ENCODE measurements at places on chromosomes 3 and 15.
A peak's percentile ranks its signal among the peaks of the same experiment; 100 is the strongest.

DNA sequence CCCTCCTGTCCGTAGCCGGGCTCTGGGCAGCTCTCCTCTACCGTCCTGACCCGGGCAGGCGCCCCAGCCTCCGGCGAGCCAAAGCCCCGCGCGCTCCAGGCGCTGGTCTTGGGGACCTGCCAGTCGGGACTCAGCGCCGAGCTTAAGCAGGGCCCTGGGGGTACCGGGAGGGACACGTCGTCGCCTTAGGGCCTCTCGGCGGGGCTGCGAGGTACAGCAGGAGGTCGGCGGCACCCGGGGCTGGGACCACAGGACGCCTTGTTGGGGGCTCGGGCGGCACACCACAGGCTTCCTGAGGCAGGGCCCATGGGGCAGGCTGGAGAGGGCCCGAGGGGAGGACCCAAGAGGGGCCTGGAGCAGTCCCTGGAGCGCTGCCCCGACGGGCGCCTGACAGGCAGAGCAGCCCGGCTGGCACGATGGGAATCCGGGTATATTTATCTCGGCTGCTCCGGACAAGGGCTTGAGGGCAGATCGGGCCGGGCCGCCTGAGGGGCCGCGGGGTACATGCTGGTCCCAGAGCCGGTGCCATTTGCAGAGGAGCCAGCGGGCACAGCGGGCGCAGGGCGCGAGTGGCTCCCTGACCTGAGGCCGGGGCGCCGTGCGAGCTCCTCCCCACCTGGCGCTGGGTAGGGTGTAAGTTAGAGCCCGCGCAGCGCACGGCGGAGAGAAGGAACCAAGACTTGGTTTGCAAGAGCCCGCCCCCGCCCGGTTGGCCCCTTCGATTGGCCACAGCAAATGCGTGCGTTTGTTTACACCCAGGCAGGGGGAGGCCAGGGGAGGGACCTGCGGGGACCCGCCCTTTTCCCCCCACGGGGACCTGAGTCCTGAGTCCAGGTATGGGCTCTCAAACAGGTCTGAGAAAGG lies 574 bp downstream of the SLC38A3 start:
- DNase-seq, result peak; percentile 35

GRCh38 chr15:31740203-31740602 lies 290.1 kb upstream of the CHRNA7 start:
- DNase-seq, result no peak

GRCh38 chr3:134072881-134073582 lies 43.3 kb upstream of the SLCO2A1 start:
- DNase-seq, result no peak

DNA sequence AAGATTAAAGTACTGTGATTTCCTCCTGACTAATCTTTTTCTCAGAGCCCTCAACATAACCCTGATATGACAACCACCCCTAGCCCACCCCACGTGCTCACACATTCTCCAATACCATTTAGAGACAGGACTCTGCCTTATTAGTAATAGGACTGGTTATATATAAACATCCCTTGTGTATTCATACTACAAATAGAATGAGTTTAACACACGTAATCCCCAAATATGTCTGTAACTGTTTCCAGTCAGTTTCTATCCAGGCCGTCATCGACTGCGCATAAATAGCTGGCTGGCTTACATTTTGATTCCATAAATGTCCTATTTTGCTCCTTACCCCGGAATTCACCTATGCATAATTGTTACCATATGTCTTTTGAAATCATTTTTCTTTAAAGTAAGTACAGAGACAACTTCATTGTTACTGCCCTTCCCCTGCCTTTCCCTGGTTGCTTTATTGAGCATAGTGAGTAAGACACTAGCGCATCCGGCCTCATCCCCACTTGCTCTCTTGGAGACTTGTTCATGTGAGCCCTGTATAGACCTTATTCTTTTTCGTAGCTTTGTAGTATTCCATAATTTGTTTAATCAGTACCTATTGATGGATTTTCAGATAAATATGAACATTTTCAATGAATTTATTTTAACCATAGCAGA lies 3.5 kb upstream of the P2RY14 start:
- DNase-seq, result no peak

- no peak for DNase-seq
Measured at GRCh38 chr15:71517751-71518150, 292.6 kb upstream of the NR2E3 start.

- DNase-seq, result no peak
Measured at GRCh38 chr15:66721954-66722353, 19.9 kb downstream of the SMAD6 start.

DNA sequence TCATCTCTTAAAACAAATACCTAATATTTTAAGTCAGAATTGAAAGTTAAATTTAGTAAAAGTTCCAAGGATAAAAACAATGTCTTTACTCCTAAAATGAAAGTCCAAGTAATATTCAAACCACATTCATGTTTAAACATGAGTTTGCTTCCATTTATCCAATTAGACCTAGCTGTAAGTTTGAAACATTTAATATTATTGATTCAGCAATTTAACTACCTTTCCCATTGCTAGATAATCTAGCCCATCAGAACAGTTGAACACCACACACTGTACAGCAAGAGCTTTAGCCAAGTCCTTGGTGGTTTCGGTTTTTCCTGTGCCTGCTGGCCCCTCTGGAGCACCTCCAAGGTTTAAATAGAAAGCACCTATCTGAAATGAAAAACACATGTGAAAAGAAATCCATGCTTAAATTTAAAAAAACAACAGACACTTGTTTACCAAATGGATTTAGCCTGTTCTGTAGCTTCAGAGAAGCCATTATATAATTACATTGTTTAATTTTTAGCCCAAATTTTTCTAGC lies 97.8 kb downstream of the DNAH12 start:
- DNase-seq, result no peak

DNA sequence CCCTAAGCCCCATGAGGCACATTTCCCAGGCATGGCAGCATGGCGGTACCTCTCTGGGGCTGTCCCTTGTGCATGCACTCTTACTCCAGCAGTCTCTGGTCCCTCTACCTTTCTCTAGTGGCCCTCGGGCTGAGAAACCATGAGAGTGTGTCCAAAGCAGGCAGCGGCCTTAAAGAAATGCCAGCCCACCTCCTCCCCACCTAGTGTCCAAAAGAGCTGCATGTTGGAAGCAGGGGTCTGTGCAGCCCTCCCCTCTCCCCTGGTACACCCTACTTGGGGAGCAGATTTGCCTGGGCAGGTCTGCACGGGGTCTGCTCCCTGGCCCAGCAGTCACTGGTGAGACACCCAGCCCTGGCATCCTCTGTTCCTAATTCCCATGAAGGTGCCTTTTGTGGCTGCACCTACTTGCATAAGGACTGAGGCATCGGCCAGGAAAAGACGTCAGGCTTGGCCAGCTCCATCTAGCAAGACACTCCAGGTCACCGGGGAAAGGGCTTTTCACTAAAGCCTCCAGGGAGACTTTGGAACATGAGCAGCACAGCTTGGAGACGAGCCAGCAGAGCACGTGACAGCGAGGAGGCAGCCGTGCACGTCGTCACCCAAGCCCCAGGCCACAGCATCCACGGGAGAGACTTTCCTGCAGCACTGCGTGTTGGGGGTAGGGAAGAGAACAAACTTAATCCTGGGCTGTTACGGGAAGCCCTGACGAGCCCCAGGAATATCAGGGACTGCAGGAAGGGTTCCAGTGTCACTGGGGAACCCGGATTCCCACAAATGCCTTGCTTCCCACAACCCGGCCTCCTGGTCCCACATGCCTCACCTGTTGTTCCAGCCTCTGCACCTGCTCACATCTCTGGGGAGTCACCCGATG lies 38.8 kb downstream of the TM2D3 start:
- DNase-seq, result no peak

- no peak for DNase-seq
Measured at GRCh38 chr3:133756716-133757694, 10.8 kb downstream of the TF start.

DNA sequence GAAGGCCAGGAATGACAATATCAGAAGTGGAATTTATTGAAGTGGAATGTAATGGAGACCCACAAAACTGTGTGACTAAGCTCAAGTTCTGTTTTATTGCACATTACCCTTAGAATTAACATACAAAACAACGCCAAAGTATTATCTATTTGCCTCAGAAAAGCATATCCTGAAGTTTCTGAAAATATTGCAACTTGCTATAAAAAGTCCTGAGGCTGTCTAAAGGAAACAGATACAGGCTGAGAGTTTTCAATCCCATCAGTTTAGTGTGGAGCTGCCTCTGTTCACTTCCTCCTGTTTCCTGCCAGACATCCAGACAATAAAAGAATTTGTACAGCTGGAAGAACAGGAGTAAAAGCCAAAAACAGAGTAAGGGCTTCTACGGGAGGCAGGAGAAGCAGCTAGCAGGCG lies 108.8 kb downstream of the FBN1 start:
- no peak for DNase-seq

DNA sequence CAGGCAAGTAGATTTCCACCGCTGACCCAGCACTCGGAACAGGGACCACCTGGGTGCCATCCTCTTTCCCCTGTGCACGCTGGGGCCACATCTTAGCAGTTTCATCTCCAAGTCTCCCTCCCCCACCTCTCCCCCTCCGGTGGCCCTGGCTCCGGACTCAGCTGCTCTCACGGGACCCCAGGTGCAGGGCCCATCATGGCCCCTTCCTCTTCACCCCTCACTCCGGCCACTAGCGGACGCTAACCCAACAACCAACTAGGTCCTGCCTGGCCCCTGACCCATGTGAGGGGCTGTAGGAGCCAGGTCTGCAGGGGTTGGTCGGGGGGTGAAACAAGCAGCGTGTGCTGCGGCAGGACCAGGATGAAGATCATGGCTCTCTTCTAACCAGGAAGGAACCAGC lies 31.3 kb upstream of the IQSEC1 start:
- no peak for DNase-seq

GRCh38 chr3:184236033-184236410 lies 6.6 kb downstream of the VWA5B2 start:
- no peak for DNase-seq

DNA sequence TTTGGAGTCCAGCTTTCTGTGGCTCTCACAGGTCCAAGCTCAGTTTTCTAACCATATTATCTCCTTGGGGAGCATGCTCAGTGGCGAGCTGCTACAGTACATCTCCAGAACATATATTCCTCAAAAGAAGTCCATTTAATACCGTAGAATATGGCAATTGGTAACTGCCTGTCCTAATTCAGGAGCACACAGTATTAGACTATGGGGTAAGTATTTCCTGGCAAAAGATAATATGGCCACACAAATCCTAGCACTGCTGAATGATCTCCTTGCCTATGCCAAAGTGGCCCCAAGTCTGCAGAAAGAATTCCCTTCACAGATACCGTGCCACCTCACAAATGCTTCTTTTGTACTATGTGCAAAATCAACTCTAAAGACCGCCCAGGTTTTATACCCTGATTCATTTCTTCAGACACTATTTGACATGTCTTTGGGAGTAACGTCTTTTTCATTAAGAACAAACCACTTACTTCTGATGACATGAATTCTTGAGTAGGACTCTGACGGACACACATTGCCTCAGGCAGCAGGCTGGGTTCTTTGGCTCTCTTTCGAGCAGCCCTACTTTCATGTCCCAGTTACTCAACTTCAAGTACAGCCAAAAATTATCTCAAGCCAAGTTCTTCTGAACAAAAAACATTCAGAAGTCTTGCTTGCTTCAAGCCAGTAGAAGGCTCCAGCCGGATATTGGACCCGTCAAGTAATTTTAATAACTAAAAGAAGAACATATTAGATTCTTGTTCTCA lies 368.3 kb upstream of the DCBLD2 start:
- no peak for DNase-seq

- DNase-seq, result no peak
Measured at GRCh38 chr3:120280026-120280425, 5.0 kb downstream of the GPR156 start.

DNA sequence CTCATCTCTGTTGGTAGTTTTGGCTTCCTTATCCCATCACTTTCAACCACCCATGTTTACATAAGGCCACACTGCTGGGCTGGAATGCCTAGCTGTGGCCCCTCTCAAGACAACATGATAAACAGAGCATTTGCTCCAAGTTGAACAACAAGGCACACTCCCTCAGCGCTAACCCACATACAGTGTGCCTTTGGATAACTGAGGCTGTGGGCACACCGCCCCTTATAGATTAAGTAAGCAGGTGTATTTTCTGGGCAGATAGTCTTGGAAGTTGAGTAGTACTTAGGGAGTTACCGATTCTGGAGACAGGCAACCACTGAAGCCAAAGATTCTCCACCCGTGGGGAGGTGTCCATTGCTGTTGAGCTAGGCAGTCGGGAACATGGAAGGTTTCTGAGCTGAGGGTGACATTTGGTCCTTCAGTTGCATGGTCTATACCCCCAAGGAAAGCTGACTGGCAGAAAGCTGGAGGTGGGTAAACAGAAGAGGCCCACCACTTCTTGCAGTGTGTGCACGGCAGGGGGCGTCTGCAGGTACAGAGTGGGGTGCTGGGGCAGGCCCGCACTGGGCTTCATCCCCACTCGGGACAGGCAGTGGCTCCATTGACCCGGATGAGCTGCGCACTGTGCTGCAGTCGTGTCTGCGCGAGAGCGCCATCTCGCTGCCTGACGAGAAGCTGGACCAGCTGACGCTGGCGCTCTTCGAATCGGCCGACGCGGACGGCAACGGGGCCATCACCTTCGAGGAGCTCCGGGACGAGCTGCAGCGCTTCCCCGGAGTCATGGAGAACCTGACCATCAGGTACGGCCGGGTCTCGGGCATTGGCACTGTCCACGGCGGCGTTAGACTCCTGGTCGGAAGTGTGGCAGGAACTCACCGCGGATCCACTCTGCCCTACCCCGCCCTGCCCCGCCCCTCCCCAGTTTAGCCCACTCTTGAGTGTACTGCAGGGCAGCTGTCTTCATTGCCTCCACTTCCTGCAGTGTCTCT lies 16.8 kb downstream of the NOX5 start:
- peak; percentile 16 for DNase-seq

DNA sequence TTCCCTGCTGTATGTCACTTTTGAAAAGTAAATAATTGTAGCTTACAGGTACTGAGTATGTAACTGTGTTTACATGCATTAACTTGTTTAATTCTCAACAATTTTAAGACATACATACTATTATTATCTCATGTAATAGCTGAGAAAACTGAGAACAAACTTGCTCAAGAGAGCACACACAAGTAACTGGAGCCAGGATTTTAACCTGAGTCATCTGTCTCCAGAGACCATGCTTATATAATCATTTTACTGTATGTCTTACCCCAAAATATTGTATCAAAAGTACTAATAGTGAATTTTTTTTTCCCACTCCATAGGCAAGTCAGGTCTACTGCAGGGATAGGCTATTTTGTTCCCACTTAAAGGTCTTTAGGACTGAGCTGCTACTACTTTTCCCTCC lies 95.4 kb downstream of the FEZF2 start:
- DNase-seq, result no peak

GRCh38 chr3:133213937-133214336 lies 175.7 kb downstream of the TMEM108 start:
- DNase-seq, result no peak

GRCh38 chr3:140375002-140375401 lies 302.9 kb upstream of the TRIM42 start:
- DNase-seq, result no peak

DNA sequence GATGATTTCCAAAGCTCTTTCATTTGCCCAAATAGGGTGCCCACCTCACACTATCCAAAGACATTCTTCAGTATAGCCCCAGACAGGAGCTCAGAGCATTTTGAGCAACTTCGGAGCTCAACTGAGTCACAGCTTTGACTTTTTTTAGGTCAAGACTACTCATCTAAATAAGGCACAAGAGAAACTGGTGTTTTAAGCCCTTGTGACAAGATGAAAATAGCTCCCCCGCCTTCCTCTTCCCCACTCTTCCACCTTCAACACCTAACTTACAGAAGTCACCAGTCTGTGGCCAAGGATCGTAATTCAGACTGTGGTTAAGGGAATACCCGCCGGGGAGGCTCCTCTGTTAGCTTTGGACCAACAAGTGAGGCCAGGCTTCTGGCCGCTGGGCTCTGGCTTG lies 60.4 kb upstream of the CA12 start:
- DNase-seq, result no peak

- no peak for DNase-seq
Measured at GRCh38 chr3:141153679-141153966, 78.0 kb upstream of the PXYLP1 start.

- DNase-seq, result no peak
Measured at GRCh38 chr15:33639051-33639450, 328.3 kb downstream of the RYR3 start.
